ENCODE measurements at places on chromosomes 7 and 10.

- H3K4me1 ChIP-seq = no peaks in the 10 kb centered on the region
- no peak overlapping the region for H3K27ac ChIP-seq
- H3K36me3 ChIP-seq = no peaks in the 10 kb centered on the region
- H3K4me3 ChIP-seq = no peak overlapping the region
Measured at GRCh38 chr7:108659261-108659660, 89.6 kb downstream of the DNAJB9 start.

DNA sequence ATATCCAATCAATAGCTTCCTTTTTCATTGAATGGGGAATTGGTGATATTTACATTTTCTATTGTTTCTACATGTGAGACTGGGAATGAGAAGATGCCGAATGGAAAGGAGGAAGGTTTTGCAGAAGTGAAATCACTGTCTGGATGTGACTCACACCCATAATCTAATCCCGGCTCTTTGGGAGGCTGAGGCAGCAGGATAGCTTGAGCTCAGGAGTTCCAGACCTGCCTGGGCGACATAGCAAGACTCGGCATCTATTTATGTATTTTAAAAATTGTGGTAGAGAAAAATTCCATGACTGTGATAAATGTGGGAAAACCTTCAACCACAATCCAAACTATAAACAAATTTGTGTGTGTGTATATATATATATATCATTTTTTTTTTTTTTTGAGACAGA lies 10.9 kb upstream of the FIS1 start:
- no peak for DNase-seq
- no peaks in the 10 kb centered on the region for H3K27me3 ChIP-seq
- no peak overlapping the region for H3K4me3 ChIP-seq
- H3K27ac ChIP-seq = no peak overlapping the region
- H3K4me1 ChIP-seq = peaks cover 8% of the 10 kb centered on the region

DNA sequence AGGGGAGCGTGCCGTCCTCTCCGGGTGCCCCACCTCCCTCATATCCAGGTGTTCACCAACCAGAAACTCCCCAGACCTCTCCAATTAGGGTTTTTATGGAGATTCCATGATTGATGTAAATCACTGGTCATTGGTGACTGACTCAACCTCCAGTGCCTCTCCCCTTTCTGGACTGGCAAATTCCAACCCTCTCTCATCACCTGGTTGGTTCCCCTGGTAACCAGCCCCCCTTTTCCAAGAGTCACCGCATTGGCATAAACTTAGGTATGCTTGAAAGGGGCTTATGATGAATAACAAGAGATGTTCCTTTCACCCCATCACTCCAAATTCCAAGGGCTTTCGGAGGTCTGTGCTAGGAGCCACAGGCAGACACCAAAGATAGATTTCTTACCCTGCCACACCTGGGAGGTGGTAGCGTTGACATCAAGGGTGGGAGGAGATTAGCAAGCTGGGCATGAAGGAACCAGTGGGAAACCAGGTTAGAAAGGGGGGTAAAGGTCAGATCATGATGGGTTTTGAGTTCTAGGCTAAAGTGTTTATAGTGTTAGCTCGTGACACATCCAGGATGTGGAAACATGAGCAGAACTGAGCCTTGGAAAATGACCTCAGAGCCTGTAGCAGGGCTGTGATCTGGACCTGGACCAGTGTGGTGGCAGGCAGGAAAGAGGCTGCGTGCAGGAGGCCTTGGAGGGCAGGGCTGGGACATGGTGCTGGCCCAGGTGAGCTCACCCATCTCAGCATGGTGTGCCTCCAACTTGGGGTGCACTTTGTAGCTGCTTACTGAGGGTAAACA lies 45.1 kb downstream of the CAMK1D start:
- no peak overlapping the region for H3K27ac ChIP-seq
- H3K4me3 ChIP-seq = no peak overlapping the region
- H3K27me3 ChIP-seq = no peaks in the 10 kb centered on the region
- DNase-seq = no peak
- H3K4me1 ChIP-seq = no peaks in the 10 kb centered on the region
- H3K36me3 ChIP-seq = no peaks in the 10 kb centered on the region

- no peak overlapping the region for H3K4me3 ChIP-seq
- H3K27ac ChIP-seq = no peak overlapping the region
- DNase-seq = no peak
- H3K36me3 ChIP-seq = no peaks in the 10 kb centered on the region
- no peaks in the 10 kb centered on the region for H3K27me3 ChIP-seq
- H3K4me1 ChIP-seq = no peaks in the 10 kb centered on the region
Measured at GRCh38 chr10:1229116-1229515, 172.9 kb downstream of the WDR37 start.

DNA sequence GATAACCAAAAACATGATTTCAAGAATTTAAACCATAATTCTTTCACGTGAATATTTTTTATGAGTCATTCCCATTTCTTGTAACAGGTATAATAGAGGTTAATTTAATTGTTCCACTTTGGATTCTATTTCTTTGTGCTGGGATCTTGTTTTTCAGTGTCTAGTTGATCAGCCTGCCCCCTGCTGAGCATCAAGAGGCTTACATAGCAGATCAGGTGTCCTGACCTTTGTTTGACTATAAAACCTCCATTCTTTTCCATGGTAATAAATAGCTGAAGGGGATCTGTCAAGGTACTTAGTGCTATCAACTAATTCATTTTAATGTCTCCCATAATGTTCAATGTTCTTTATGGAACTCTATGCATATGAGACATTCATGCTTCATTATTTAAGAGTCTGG lies 4.9 kb downstream of the COL17A1 start:
- no peak overlapping the region for H3K4me3 ChIP-seq
- no peaks in the 10 kb centered on the region for H3K36me3 ChIP-seq
- no peak overlapping the region for H3K27ac ChIP-seq
- DNase-seq = peak; percentile 9
- no peaks in the 10 kb centered on the region for H3K27me3 ChIP-seq

GRCh38 chr10:80281292-80281691 lies 8.2 kb downstream of the MAT1A start:
- no peak for DNase-seq
- no peaks in the 10 kb centered on the region for H3K27me3 ChIP-seq
- H3K4me3 ChIP-seq = no peak overlapping the region
- H3K36me3 ChIP-seq = no peaks in the 10 kb centered on the region
- no peak overlapping the region for H3K27ac ChIP-seq
- no peaks in the 10 kb centered on the region for H3K4me1 ChIP-seq

DNA sequence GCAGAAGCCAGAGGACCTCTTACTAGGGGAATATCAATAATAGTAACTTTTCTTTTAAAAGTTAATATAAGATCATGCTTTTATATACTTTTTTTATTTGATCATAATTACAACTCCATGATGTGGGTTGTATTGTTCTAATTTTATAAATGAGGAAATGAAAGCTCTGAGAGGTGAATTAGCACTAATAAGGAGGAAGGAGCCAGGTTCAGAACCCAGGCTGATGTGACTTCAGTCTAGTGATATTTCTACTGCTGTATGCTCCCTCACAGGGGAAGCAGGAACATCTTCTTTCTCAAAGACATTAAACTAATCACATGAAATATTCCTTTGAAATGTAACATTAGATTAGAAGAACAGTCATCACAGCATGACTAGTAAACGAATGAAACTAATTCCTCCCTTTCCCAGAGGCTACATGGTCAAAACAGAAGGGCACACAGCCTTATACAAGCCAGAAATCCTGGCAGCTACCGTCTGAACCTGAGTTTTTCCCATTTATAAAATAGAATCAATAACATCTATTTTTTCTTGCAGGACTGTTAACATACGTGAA lies 81.4 kb upstream of the GJD4 start:
- no peaks in the 10 kb centered on the region for H3K27me3 ChIP-seq
- H3K4me1 ChIP-seq = no peaks in the 10 kb centered on the region
- peaks cover 8% of the 10 kb centered on the region for H3K36me3 ChIP-seq
- no peak overlapping the region for H3K27ac ChIP-seq
- H3K4me3 ChIP-seq = no peak overlapping the region

DNA sequence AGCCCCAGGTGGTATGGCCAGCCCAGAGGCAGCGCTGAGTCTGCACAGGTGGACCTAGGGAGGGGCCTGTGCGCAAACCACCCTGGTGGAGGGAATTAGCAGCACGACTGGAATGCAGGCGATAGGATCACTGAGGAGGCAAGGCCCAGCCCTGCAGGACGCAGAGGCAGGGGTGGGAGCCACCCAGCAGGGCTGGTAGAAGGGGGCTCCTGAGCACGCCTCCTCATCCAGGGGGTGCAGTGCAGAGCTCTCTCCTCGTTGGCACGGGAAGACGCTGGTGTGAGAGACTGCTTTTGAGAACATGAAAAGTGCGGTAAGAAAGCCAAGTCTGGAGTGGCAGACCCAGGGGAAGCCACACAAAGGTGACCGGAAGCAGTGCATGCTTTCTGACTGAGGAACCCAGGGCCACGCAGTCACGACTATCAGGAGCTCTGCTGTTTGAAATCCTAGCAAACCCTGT lies 6.0 kb downstream of the FXYD4 start:
- H3K4me1 ChIP-seq = no peaks in the 10 kb centered on the region
- no peaks in the 10 kb centered on the region for H3K27me3 ChIP-seq
- DNase-seq = no peak
- no peak overlapping the region for H3K4me3 ChIP-seq

- no peak for DNase-seq
- no peak overlapping the region for H3K4me3 ChIP-seq
- H3K27ac ChIP-seq = no peak overlapping the region
- H3K36me3 ChIP-seq = no peaks in the 10 kb centered on the region
- H3K4me1 ChIP-seq = no peaks in the 10 kb centered on the region
Measured at GRCh38 chr7:126210707-126211106, 1042.0 kb downstream of the GRM8 start.

DNA sequence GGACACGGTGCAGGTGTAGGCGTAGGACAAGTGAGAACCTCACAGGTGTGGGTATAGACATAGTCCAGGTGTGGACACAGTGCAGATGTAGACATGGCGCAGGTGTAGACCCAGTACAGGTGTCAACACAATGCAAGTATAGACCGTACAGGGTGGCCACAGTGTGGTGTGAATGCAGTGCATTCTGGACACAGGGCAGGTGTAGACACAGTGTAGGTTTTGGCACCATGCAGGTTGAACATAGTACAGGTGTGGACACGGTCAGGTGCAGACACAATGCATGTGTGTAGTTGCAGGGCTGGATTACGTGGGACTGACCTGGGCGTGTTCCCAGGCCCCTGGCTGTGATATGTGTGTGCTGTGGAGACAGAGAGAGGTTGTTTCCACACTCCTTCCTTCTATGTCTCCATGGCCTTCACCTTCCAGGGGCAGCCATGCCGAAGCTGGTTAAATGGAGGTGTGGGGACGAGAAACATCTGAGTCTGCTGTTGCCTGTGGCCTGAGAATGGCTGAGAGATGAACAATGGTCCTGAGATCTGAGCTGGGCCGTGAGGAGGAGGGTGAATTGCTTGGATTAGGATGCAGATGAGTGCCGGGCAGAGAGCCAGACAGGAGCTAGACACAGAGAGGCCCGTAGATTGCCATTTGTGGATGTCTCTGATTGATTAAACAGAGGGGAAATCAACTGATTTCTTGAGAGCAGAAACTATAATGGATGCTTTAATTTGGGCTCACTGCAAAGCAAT lies 343.9 kb upstream of the SHH start:
- no peak overlapping the region for H3K27ac ChIP-seq
- no peak overlapping the region for H3K4me3 ChIP-seq
- H3K36me3 ChIP-seq = no peaks in the 10 kb centered on the region

DNA sequence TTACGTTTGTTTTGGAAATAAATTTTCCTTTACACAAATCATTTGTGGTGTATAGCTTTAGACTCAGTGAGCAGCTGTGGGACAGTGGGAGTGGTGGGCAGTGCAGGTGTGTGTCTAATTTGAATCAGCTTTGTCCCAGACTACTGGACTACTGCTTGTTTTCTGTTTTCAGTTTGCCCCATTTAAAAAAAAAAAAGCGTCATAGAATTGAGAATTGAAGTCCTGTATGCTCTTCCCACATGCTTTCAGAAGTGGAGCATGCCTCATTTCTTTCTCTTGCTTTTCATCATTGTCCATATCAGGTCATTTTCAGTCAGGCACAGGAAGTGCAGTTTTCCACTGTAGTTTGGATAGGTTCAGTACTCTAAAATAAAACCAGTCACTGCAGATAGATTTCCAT lies 66.1 kb downstream of the SHH start:
- H3K4me1 ChIP-seq = no peaks in the 10 kb centered on the region
- no peak overlapping the region for H3K27ac ChIP-seq
- no peak overlapping the region for H3K4me3 ChIP-seq
- no peak for DNase-seq
- H3K36me3 ChIP-seq = peaks cover 28% of the 10 kb centered on the region
- no peaks in the 10 kb centered on the region for H3K27me3 ChIP-seq

DNA sequence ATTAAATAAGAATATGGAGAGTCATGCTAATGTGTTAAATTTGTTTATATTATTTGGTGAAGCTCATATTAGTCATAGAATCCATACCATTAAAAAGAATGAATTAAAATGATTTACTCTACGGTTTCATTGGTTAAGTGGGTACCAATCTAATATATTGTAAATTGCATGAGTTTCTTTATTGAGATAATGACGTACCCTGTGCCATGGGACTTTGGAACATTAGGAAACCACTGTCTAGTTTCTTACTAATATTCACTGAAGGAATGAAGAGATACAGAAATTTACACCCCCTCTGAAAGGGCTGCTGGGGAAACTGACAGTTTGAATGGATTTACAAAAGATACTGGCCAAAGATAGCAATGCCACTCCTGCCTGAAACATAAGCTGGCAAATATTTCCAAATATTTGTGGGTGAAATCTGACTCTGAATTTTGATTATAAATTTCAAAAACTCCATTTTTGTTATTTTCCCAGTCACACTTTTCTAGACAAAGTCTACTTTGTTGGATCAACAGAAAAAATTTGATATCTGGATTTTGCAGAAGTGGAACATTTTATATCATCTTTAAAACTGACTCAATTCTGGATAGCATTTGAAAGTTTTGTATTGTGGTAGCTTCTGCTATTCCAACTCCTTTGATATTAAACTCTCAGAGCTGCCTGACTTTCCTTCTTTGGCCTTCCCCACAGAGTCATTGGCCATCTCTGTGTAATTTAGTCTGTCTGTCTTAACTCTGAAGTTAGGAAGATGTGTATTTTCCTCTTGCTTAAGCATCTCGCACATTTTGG lies 22.3 kb downstream of the MDFIC start:
- no peaks in the 10 kb centered on the region for H3K27me3 ChIP-seq
- no peak for DNase-seq
- H3K4me3 ChIP-seq = no peak overlapping the region
- peaks cover 46% of the 10 kb centered on the region for H3K4me1 ChIP-seq
- no peak overlapping the region for H3K27ac ChIP-seq
- H3K36me3 ChIP-seq = no peaks in the 10 kb centered on the region

GRCh38 chr7:20514364-20514763 lies 101.1 kb upstream of the ABCB5 start:
- H3K4me1 ChIP-seq = no peaks in the 10 kb centered on the region
- H3K27me3 ChIP-seq = no peaks in the 10 kb centered on the region
- DNase-seq = no peak
- H3K36me3 ChIP-seq = no peaks in the 10 kb centered on the region
- H3K4me3 ChIP-seq = no peak overlapping the region
